ENCODE measurements at places on chromosomes 1 and 21.
A peak's percentile ranks its signal among the peaks of the same experiment; 100 is the strongest.

DNA sequence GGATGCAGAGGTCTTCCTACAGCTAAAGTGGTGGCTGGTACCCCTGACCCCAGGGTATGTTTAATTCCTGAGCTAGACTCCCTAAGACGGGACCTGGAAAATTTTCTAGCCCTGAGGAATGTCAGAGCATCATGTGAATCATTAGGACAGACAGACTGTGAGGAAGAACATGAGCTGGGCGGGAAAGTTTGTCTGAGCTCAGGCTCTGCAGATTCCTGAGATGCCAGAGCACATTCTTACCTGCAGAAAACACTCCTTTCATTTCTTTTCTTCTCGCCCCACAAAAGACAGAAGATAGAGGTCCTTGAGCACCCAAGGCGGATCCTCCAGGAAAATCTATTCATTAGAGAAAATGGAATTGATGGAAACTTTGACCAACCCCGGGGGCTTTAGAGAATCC is 6.5 kb downstream of the CAPN2 start:
- H3K36me3 ChIP-seq = peaks cover 32% of the 10 kb centered on the region
- DNase-seq = no peak
- peaks cover 92% of the 10 kb centered on the region for H3K4me1 ChIP-seq
- no peak overlapping the region for H3K4me3 ChIP-seq
- peak overlapping the region; percentile 96 for H3K27ac ChIP-seq

DNA sequence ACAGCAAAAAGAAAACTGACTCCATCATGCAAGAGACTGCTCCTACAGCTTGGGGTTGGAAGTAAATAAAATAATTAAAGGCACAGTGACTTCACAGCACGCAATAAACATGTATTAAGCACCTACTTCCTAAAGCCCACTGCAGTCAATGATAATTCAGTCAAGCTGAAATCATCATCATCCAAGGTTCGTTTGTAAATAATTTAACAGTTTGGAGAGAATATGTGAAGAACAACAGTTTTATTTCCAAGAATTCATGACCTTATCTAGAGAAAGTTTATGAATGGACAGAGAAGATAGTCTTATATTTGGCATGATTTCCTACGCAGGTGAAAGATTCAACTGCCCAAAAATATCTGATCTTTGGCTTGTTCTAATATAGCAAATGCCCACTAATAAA is 86.8 kb downstream of the SMYD3 start:
- DNase-seq = no peak
- H3K4me3 ChIP-seq = no peak overlapping the region
- no peaks in the 10 kb centered on the region for H3K36me3 ChIP-seq
- H3K27me3 ChIP-seq = no peaks in the 10 kb centered on the region
- no peaks in the 10 kb centered on the region for H3K4me1 ChIP-seq

DNA sequence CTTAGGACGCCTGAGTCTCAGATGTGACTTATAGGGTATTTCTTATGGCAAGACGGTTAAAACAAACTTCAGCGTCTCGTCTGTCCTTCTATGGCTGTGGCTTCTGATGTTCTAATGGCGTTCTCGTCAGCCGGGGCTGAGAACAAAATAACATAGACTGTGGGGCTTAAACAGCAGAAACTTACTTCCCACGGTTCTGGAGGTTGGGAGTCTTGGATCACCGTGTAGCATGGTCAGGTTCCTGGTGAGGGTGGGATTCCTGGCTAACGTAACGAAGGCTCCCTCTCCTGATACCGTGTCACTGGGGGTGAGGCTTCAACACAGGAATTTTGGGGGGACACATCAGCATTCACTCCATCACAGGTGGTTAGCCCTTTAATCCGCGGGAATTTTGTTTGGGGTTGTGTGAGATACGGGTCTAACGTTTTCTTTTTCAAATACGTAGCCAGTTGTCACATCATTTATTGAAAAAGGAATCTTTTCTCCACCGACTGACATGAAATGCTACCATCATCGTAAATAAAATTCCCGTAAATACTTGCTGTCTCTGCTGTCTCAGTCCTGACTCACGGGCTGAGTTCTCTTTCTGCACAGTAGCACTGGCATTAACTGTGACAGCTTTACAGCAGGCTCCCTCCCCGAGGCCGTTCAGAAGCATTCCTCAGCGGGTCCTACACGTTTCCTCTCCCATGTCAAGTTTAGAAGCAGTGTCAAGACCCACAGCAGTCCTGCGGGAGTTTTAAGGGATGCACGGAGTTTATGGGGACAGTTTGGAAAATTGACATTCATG is 8.1 kb upstream of the POFUT2 start:
- peak overlapping the region; percentile 94 for H3K27ac ChIP-seq
- peaks cover 53% of the 10 kb centered on the region for H3K4me1 ChIP-seq
- no peak overlapping the region for H3K4me3 ChIP-seq

DNA sequence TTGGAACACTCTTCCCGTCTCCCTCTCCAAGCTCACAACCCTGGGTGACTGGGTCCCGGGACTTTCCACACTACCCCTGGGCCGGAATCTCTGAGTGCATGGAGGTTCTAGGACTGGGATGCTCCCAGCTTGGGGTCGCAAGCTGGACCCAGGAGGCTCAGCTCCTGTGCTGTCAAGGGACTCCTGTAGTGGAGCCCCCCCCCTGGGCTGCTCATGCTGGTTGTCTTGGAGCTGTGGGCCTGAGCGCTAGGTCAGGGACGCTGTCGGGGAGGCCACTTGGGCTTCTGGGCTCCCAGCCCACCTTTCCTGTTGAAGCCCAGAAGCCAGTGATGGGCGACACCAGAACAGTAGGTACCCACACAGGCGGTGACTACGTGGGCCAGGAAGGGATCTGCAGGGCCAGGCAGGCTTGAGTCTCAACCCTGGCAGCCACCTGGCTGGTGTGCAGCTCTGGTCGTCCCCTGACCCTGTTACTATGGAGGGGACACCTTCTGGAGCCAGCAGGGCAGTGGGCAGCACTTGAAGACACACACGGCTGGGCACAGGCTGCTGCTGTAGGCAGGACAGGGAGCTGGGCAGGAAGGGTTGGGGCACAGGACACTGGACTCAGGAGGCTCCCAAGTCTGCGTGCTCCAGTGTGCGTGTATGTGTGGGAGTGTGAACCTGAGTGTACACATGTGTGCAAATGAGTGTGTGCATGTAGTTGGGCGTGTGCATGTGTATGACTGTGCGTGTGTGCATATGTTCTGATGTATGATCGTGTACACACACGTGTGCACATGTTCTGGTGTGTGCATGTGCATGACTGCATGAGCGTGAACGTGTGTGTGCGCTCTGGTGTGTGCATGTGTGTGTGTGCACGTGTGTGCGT is 3.0 kb downstream of the MMEL1 start:
- no peak overlapping the region for H3K4me3 ChIP-seq
- peaks cover 10% of the 10 kb centered on the region for H3K27me3 ChIP-seq
- H3K36me3 ChIP-seq = no peaks in the 10 kb centered on the region
- no peak for DNase-seq

DNA sequence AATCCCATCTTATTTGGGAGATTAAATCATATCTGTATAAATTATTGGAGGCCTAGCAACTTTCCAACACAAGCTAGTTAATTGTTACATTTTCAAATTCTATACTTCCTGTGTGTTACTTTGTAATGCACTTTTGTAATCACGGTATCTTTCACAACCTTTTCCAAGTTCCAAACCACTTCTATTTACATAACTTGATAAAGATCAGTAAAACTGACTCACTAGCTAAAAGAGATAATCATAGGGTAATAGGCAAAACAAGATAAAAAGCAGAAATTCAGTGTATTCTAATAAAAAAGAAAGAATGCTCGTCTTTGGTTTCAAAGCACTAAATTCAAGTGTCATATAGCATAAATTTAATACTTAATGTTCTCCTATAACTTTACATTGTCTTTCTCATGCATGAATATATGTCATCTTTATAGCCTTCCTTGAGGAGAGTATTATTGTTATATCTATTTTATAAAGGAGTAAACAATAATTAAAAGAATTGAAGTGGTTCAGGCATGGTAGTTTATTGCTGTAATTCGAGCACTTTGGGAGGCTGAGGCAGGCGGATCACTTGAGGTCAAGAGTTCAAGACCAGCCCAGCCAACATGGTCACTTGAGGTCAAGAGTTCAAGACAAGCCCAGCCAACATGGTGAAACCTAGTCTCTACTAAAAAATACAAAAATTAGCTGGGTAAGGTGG is 66.4 kb downstream of the RGS13 start:
- H3K4me1 ChIP-seq = no peaks in the 10 kb centered on the region
- no peak overlapping the region for H3K4me3 ChIP-seq
- no peak for DNase-seq
- H3K36me3 ChIP-seq = no peaks in the 10 kb centered on the region

DNA sequence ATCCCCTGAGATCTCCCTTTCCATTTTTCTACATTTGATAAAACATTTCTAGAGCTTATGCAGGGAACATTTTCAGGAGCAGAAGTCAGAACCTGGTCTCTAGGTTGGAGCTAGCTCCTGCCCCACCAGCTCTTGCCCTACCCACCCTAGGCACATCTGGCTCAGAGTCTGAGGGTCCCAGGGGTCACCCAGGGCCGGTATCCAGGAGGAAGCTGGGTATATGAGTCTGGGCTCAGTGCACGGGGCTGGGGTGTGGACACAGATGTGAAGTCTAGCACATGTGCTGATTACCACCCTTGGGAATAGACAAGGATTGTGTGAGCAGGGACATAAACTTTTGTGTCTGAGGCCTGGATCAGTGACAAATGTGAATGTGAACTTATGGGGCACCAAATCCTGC is 95.4 kb downstream of the MATN1 start:
- H3K36me3 ChIP-seq = no peaks in the 10 kb centered on the region
- DNase-seq = no peak
- no peak overlapping the region for H3K4me3 ChIP-seq
- H3K4me1 ChIP-seq = no peaks in the 10 kb centered on the region

GRCh38 chr21:39971956-39972355 is 104.7 kb downstream of the PCP4 start:
- no peaks in the 10 kb centered on the region for H3K27me3 ChIP-seq
- H3K27ac ChIP-seq = no peak overlapping the region
- DNase-seq = no peak
- H3K4me1 ChIP-seq = no peaks in the 10 kb centered on the region

GRCh38 chr21:15119486-15119885 is 54.7 kb upstream of the NRIP1 start:
- H3K36me3 ChIP-seq = no peaks in the 10 kb centered on the region
- no peak overlapping the region for H3K4me3 ChIP-seq
- no peak overlapping the region for H3K27ac ChIP-seq
- no peak for DNase-seq

Data from vagina (tissue), 2 donors.